ENCODE measurements at places on chromosomes 2 and 18.
A peak's percentile ranks its signal among the peaks of the same experiment; 100 is the strongest.

DNA sequence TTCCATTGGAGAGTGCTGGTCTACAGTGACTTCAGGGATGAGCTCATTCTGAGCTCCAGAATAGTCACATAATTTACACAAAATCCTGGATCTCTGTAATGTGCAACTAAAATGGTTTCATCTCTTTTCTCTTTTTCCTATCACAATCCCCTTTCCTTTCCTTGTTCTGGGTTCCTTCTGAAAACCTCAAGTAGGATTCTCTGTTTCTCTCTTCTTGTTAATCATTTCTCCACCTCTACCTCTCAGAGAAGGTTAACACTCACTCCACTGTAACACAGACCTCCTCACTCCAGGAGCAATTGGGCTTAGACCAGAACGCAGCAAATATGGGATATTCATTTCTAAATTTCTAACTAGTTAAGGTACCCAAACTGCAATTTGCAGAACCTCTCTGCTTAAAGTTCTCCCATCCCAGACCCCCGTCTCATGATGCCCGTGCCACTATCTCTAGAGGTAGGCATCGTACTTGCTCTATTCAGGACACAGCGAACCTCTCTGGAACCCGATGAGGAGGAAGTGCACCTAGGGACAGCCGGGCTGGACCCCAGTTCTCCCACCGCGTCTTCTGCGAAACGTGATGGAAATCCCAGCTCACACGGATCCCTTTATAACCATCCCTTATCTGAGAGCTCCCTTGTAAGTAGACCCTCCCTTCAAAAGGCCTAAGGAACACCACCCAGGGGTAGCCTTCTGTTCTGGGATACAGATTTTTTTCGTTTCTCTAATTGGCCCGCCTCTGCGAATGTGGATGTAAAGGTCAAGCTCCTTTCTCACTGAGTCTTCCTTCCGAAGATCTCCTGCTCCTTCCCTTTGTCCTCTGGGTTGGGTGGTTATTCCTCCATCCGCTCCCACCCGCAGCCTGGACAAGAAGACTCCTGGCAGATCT is 1.3 kb downstream of the FOXI3 start:
- no peak for DNase-seq

GRCh38 chr2:10234409-10235094 is 68.2 kb upstream of the HPCAL1 start:
- no peak for DNase-seq

DNA sequence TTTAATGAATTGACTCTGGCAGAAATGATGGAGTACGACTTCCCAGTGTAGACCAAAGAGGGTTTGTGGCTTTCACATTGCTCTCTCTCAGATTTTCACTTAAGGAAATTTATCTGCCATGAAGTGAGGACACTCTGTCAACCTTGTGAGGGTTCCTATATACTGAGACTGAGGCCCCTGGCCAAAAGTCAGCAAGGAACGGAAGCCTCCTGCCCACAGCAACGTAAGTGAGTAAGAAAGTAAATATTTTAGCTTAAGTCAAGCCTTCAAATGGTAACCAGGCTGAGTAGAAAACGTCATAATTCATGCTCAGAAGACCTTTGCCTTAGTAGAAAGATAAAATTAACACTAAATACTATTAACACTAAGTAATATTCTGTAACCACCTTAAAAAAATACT is 1080.5 kb upstream of the ACVR2A start:
- DNase-seq: no peak

- DNase-seq: peak; percentile 43
Observed at GRCh38 chr2:196376984-196377877, 205.9 kb upstream of the STK17B start.

DNA sequence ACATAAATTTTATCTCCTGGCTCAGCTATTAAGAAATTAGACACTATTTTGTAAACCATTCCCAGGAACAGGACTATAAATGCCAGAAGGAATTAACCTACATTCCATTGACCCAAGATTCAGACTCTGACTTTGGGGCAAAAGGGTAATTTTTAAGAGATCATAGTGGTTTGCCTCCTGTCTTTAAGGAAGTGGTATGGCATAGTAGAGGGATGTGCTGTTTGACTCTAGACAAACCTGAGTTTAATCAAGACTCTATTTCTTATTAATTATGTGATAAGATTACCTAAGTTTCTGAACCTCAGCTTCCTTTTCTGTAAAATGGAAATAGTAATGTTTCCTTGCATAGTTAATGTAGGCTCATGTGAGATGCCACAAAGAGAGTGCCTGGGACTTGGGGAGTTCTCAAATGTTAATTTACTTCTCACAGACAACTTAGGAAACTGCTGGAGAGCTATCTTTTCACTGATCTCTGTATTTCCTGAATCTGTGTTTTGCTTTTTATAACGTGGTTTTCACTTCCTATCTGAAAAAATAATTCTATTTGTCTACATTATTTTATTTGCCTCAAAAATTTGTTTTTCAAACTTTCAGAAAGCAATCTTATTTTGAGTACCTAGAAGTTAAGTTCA is 11.9 kb upstream of the SLC40A1 start:
- DNase-seq: no peak

GRCh38 chr2:199335502-199335901 is 122.2 kb downstream of the SATB2 start:
- DNase-seq: no peak

DNA sequence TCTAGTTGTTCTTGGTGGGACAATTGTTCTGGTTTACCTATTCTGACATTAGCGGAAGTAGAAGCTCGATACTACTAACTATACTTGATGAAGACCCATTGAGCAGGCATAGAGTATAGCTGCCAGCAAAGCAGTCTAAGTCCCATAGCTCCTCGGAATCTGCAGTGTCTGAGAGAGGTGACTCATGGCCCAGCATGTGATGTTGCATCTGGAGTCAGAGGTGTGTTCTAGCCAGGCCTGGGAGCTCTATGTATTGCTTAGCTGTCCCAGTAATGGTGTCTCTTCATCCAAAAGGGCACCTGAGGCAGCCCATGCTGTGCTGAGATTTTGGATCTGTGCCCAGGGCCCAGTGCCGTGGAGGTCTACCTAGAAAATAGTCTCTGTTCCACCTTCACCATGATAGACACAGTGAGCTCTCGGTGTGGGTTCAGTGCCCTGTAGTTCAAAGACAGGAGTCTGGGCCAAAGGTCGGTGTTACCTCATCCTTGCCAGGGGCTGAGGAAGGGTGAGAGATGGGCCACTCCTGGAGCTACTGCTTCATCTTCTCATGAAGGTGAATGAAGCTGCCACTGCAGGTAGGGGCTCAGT is 47.3 kb downstream of the MEX3C start:
- no peak for DNase-seq

GRCh38 chr2:88067598-88067997 is at the start of gene SMYD1:
Gene SMYD1, plus strand, starts transcription at chr2:88067825. Its CDS starts 40 bp downstream, at chr2:88067865.
- no peak for DNase-seq

GRCh38 chr2:239495791-239496233 is 95.0 kb upstream of the HDAC4 start:
- DNase-seq: no peak

DNA sequence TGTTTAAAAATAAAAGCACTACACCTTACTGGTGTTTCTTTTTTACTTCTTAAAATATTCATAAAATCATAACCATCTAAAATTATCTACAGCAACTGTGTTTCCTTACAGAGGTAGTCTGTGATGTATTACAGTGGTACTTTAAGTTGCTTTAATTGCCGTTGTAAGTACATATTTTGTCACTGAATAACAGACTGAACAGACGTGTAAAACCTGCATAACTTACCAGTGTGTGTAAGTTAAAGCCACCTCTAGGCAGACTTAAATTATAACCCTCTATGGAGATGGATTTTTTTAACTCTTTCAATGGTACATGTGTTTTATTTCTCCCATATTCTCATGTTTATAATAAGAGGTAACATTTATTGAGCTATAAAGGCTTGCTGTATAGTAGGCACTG is 166.8 kb downstream of the NR4A2 start:
- DNase-seq: no peak

DNA sequence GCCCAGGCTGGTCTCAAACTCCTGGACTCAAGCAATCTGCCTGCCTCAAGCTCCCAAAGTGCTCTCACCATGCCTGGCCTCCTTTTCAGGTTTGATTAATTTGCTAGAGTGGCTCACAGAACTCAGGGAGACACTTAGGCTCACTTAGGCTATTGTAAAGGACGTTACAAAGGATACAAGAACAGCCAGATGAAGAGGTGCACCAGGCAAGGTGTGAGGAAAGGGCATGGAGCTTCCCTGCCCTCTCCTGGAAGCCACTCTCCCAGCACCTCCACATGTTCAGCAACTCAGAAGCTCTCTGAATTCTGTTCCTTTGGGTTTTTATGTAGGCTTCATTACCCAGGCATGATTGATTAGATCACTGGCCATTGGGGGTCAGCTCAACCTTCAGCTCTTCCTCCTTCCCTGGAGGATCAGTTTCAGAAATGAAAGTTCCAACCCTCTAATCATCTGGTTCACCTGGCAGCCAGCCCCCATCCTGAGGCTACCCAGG is 78.7 kb upstream of the RGPD5 start:
- no peak for DNase-seq

DNA sequence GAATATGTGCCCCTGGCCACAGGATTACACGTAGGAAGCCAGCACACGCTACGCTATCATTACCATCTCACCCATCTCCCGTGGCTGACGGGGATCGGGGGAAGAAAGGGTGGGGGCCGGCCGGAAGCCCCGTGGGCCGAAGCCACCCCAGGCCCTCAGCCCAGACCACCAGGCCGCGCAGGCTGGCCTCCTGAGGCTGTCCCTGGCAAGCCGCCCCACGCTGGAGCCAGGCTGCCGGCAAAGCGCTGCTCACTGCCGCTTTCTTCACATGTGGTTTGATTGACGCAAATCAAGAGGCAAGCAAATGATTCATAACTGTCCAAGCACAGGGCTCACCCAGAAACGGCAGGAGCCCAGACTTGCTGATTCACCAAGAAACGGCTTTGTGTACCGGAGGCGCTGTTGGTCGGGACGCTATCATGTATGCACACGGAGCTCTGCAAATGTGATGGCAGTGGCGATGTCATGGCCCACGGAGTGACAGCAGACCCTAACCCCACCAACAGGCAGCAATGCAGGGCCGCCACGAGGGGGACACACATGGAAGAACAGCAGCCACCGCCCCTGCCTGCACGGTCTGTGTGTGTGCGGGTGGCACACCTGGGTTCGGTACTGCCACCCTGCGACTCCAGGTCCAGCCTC is 125.7 kb downstream of the HDAC4 start:
- DNase-seq: peak; percentile 74

DNA sequence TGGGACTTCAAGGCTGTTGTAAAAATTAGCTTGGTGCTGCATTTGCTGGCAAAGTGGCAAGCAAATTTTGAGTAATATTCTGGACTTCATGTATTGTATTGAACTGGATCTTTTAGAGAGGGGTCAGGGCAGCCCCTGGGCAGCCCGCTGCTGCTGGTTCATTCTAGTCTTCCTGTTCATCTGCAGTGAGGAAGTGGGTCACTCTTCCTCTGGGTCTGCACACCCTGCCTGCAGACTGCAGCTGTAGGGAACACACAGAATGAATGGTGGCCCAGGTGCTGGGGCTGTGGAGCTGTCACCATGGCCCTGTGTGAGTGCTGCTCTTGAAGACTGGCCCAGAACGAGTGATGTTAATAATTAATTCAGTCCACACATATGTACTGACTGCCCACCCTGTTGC is 9.4 kb downstream of the SH3RF3 start:
- no peak for DNase-seq

DNA sequence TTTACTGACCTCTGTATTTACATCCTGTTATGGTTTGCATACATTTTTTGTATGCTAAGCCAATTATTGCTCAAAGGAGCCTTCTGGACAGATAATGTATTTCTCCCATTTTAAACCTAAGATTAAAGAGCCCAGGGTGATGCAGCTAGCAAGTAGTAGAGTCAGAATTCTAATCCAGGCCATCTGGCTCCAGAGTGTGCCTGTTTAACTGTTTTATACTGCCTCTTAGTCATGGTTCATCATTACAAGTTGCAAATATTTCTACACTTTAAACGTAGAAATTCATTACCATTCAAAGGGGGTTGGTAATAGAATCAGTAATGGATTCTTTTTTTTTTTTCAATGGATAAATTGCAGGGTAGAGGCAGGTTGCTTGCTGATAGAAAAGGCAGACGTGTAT is 52.4 kb downstream of the EPC2 start:
- no peak for DNase-seq

DNA sequence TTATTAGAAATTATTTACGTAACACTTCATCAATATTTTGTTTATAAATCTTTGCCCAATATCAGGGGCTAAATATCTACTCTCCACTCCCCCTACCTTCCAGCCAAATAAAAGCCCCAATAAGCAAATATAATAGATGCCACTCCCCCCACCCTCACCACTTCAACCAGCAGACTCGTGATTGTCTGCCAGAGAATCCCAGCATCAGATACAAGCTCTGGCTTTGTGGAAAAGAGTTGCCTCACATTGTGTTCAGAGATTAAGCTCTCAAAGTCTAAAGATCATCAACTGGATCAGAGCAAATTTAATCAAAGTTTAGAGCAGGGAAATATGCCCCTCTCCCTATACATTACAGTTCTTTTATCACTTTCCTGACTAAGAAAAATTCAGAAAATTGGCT is 39.5 kb downstream of the AOX1 start:
- no peak for DNase-seq

DNA sequence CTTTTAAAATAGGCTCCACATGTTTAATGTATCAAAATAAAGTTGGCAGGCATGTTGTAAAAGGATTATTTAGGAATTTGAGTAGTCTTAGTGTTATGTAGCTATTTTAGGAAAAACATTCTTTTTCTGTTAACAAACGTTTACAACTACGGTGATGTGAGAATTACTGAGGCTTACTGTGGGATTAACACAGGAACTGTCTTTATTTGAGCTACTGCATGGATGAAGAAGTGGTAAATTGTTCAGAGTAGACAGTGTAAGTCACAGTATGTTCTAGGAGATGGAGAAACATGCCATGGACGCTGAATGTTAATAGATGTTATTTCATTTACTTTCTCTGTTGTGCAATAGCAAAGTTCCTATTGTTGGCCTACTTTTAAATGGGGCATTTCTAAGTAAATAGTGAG is 1.6 kb downstream of the PPM1B start:
- no peak for DNase-seq

- no peak for DNase-seq
Observed at GRCh38 chr18:62384068-62384467, 59.0 kb downstream of the TNFRSF11A start.

DNA sequence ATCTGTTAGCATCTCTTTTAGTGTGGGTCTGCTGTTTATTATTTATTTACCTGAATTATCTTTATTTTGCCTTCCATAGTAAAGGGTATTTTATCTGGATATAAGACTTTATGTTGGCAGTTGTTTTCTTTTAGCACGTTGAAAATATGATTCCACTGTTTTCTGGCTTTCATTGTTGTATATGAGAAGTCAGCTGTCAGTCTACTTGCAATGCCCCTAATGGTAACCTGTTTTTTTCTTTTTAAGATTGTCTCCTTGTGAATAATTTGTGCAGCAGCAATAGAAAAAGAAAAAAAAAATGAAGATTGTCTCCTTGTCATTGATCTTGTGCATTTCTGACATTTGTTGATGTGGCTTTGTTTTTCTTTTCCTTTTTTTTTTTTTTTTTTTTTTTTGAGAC is 27.2 kb downstream of the SNED1 start:
- DNase-seq: no peak

DNA sequence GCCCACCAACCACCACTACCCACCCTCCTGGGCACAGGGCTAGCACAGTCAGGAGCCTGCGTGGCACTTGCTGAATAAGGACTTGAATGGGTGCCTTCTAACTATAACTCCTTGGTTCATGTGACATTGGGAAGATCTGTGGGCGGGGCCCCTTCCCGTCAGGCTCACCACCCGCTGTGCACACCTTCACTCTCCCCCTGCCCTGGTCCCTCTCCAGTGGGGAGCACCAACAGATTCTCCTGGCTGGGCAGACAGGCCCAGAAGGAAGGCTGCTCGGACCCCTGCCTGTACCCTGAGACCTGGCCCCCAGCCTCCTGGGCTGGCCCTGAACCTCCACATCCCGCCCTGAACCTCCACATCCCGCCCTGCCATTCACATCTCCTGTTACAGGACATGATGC is 33.4 kb upstream of the POMC start:
- no peak for DNase-seq
